ENCODE measurements at places on chromosomes 12 and 14.

DNA sequence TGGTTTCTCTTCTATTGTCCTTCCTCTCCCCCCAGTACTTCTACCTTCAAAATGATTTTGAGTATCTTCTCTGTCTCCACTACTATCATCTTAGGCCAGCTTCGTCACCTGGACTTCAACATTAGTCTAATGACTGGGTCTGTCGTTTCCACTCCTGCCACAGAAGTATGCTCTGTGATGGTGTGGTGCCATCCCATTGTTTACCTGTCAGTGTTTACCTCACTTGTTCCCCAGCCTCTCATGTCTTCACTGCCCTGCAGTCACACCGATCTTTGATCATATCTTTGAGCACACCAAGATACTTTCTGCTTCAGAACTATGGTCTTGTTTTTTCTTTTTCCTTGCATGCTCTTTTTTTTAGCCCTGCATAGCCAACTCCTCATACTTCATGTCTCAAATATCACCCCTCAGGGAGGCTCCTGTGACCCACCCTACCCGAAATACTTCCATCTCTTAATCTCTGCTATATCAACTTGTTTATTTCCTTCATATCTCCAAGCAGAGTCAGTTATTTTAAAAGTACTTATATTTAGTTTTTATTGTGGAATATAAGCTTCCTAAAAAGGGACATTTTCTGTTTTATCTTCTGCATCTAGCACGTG is 60.4 kb downstream of the ANO6 start:
- no peak for DNase-seq

GRCh38 chr14:71591231-71591630 is 341.0 kb upstream of the RGS6 start:
- DNase-seq: no peak

- DNase-seq: no peak
Measured at GRCh38 chr12:51910691-51911090, 3.4 kb downstream of the ACVRL1 start.

DNA sequence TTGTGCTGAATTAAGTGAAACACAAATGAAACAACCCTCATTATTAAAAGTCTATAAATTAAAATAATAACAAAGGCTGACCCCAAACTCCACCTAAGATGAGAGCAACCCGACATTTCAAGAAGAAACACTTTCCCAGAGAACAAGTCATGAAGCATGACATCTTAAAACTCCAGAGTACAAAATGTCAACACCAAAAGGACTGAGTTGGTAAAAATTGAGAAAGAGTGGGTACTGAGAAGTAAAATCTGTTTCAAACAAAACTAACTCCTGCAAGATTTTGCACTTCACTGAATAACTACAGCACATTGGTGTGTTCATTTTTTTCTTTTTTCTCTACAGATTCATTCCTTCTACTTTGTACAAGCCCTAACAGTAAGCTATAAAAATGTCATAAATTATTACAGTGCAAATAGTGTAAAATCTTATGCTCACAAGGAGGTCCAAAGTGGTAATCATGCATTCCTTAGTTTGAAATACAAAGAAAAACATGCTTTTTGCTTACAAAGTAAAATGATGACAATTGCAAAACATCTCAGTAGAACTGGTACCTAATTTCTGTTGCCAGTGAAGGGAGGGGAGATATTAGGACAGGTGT is 31.8 kb downstream of the SLC35F4 start:
- no peak for DNase-seq

- no peak for DNase-seq
Measured at GRCh38 chr12:41527534-41528116, 339.5 kb downstream of the PDZRN4 start.

DNA sequence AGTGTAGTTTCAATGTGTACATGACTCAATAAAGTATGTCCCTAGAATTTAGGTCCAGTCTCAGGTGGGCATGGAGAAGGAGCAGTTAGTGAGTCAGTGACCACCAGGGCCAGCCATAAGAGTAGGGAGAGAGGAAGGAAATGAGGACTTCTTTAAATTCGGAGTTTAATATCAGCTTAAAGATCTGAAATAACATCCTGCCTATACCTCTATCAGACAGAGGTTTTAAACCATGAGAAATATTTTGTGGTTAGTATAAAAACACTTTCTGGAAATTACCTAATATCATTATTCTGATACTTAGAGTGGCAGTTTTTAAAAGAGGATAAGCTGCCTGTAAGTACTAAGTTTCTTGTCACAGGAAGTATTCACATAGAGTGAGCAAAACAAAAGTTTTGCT is 61.7 kb upstream of the ST8SIA1 start:
- DNase-seq: no peak

DNA sequence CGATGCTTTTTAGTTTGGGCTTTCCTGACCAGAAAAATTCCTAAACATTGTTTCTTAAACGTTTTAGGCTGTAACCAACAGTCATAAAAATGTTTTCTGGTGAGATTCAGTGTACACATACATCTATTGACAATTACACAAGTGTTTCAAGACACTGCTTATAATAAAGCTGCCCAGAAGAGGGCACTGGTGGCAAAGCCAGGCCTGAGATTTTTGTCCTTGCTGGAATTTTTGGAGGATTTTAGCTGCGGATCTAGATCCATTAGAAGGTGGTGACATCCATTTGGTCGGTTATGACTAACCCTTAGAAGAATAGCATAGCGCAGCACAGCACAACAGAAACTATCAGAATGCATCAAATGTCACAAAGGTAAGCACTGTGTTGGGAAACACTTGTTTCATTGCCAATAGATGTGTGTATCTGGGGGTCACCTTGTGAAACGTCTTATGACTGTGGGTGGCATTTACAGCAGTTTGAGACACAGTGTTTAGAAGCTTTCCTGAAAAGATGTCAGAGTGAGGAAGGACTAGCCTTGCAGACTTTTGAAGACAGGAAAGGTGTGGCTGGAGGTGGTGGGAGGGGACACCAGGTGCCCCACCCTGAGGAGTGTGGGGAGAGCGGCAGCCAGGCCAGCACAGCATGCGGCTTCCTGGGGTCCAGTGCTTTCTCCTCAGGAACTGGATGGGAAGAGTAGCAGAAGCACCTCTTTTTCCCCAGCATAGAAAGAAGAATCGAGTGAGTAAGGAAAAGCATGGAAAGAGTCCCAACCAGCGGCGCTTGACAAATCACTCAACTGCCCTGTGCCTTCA is 54.7 kb upstream of the FKBP4 start:
- DNase-seq: no peak

DNA sequence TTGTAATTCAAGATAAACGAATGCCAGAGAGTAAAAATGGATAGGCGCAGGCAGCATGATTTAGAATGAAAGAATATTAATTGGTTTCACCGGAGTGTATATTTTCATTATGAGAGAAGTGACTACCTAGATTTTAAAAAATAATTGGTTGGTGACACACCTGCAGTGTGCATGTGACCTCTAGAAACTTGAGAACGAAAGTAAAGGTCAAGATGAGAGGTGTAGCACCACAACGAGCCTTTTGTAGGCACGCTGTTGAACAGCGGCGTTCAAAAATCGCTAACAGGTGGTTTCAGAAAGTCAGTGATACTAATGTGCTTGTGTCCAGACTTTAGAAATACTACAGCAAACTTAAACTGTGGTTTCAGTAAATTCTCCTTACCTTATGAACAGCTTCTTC is 123.8 kb downstream of the NPAS3 start:
- DNase-seq: no peak

GRCh38 chr12:113244047-113244460 is 22.8 kb downstream of the TPCN1 start:
- DNase-seq: no peak

- peak; percentile 34 for DNase-seq
Measured at GRCh38 chr14:55129086-55129427, at the start of gene LGALS3. Gene LGALS3, plus strand, starts transcription at chr14:55129252. Its CDS starts 8,122 bp downstream, at chr14:55137374.

GRCh38 chr12:106955377-106956047 is at the start of gene TMEM263:
Gene TMEM263, plus strand, starts transcription at chr12:106955907. Its CDS starts 11,210 bp downstream, at chr12:106967117.
- peak; percentile 87 for DNase-seq

GRCh38 chr12:132604151-132604618 is 6.2 kb downstream of the LRCOL1 start:
- DNase-seq: no peak

- no peak for DNase-seq
Measured at GRCh38 chr12:124684971-124685688, 117.7 kb upstream of the NCOR2 start.

GRCh38 chr14:90518069-90518940 is 121.5 kb downstream of the CALM1 start:
- no peak for DNase-seq

GRCh38 chr14:104592785-104593184 is 11.8 kb downstream of the TMEM179 start:
- DNase-seq: no peak

DNA sequence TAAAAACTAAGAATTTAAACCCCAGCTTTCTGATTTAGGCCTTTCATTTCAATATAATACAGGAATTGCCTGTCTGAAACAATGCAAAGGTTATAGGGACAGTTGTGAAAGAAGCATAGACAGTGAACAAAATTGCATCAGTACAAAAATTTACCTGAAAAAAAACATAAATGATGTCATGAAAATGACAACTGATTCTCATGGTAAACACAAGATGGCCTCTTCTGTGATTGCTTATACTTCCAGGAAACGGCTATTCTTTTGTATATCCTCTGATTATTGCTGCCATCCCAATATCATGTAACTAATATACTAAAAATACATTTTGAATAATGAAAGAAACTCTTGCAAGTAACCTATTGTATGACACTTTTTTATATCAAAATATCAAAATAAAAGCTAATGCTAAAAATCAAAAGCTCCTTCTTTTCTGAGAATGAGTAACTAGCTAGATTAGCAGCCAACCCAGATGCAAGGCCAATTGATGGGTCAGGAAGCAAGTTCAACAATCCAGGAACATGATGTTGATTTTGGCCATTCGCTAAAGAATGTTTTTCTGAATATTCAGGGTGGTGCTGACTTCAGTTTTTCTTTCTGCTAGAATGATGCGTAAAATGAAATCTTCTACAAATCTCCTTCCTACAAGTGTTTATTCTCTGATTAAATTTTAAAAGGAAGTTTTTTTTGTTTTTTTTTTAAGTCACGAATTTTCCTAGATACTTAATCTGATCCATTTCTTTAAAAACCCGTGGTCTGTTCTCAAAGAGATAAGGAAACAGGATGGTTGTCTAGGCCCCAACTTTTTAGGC is 83.6 kb downstream of the ALX1 start:
- no peak for DNase-seq

GRCh38 chr14:104164041-104164440 is 25.7 kb downstream of the KIF26A start:
- DNase-seq: no peak

DNA sequence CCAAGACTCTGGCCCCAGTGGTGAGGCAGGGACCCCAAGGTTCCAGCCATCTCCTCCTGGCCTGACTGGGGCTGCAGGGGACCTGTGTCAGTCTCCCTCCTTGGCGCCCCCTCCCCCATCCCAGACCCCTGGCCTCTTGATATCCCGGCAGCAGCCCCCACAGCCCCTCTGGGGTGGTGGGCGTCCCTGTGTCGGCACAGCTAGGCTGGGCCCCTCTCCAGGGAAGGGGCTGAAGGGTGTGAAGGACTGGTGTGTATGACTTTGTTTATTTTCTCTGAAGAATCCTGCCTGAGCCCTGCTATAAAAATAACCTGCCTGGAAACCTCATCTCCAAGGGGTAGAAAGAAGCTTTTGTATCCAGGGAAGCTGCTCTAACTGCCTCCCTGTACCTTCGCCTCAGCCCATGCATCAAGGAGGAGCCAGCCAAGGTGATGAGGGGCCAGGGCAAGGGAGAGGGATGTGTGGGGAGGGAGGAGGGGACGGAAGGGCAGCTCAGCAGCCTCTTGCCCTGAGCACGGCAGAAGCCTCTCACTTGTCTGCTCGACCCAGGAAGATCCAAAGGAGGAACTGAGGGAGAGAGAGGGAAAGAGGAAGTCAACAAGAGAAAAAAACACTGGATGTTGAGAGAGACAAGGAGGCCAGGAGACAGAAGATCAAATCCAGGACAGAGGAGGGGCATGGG is 25.4 kb upstream of the COL2A1 start:
- DNase-seq: no peak

DNA sequence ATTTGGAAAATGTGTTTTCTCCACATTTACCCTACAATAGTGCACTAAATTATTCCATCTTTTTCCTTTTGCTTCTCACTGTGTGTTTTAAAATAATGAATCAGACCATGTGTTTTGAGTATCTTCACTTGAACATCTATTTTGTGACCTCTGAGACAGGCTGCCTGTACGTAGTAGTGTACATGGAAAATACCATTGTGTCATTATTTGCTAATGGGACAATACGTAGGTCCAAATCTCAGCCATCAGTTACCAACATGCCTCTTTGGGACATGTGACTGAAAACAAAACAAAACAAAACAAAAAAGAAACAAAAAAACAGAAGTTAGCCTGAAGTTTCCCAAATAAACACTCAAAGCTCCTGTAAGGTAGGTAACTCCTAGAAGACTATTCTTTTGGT is 7.1 kb upstream of the MYF6 start:
- no peak for DNase-seq

DNA sequence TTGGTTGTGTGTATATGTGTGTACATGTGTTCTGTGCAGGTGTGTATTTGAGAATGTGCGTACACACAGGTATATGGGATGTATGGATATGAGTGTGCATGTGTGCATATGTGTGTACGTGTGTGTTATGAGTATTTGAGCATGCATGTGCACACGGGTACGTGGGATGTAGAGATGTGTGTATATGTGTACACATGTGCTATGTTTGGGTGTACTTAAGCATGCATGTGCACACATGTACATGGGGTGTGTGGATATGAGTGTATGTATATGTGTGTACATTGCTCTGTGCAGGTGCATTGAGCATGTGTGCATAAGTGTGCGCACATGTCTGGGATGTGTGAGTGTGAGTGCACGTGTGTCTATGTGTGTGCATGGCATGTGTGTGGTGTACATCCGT is 34.3 kb upstream of the SFSWAP start:
- DNase-seq: no peak

GRCh38 chr14:61533513-61534255 is 161.6 kb upstream of the HIF1A start:
- DNase-seq: no peak

- no peak for DNase-seq
Measured at GRCh38 chr12:11771356-11771755, 121.9 kb downstream of the ETV6 start.

DNA sequence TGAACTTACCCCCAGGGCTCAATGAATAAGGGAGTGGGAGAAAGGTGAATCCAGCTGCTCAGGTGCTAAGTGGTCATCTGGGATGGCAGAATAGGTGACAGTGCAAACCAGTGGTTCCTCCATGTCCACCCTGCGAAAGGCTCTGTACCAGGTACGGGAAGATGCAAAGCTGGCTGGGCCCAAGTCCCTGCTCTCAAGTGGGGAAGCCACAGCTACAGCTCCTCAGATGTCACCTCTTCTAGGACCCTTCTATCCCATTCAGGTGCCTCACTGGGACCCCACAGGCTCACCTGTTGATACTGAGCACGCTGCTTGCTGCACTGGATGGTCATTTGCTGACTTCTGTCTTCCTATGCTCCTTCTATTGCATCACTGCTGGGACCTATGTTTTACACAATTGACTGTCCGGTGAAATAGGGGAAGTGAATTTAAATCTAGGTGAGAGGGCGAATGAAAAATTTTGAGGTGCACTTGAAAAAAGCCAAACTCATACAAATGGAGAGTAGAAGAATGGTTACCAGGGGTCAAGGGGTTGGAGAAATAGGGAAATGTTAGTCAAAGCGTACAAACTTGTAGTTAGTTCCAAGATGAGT is 20.3 kb upstream of the PPP4R4 start:
- DNase-seq: no peak

- DNase-seq: no peak
Measured at GRCh38 chr14:36087411-36087810, 89.1 kb downstream of the PTCSC3 start.

GRCh38 chr12:22037947-22038346 is 8.1 kb upstream of the CMAS start:
- DNase-seq: no peak

Data from activated effector memory CD4-positive, alpha-beta T cell treated with Interleukin-2 at 50 U/mL for 16 hours (primary cell).